ENCODE measurements at places on chromosomes 12 and 14.

DNA sequence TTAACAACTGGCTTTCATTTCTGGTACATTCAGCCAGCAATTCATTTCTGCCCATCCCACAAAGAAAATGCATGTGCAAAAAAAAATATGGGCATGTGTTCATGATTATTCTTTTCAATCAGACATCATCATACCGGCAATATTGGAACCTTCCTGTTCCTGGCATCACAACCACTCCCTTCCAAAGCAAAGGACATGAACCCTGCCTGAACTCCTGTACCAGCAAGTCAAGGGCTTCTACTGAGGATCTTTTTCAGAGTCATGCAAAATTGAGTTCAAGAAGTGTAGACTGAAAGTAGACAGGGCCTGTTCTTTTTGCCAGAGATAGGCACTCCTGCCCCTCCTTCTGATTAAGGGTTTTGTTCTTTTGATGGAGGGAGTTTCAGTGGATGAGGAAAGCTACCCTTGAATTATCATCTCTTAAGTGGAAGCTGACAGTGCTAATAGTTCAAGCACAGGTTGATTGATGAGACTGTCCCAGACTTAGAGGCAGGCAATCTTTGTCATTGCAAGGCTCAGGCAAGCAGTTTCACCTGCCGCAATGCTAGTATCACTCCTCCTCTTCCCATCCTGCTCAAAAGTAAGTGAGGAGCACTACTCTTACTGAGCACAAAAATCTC lies 22.3 kb upstream of the DIO2 start:
- no peak for DNase-seq

DNA sequence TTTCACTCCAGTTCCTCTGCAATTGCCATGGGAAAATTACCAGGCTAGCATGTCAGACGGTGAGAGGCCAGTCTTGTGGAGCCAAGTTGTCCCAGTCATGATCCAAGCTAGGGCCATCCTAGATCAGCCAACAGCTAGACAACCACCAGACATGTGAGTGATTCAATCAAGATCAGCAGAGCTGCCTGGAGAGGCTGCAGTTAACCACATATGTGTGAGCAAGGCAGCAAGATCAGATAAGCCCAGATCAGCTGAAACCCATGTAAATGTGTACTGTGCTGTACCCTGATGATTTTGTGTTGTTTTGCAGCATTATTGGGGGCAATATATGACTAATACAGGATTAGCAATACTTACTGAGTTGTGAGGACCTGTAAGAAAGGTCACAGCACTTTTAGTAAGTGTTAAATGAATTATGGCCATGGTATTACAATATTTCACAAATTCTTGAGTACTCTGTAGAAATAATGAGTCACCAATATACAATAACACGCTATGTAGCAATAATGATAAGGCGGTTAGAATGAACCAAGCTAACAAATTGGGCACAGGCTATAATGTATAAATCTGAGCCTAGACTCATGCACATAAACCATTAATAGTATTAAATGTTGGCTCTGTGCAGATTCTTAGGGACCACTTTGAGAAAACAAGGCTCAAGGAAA lies 91.4 kb downstream of the SUDS3 start:
- DNase-seq, result no peak

- DNase-seq, result no peak
Observed at GRCh38 chr12:54749191-54749818, 101.1 kb upstream of the DCD start.

DNA sequence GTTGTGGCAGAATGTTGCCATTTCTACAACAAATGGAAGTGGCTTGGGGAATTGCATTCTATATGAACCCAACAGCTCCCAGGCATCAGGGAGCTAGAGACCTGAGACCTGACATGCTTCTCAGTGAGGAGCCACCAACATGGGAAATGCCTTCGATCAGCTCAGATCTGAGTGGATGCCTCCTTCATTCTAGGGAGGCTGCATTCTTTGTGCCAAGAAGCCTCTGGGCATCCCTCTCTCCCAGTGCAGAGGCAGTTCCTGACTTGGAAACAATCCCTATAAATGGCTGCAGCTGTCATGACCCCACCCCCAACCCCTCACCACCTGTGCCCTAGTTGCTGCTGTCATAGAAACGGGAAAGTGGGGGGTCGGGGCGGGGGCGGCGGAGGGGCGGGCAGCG lies 196.3 kb downstream of the PPM1H start:
- no peak for DNase-seq

DNA sequence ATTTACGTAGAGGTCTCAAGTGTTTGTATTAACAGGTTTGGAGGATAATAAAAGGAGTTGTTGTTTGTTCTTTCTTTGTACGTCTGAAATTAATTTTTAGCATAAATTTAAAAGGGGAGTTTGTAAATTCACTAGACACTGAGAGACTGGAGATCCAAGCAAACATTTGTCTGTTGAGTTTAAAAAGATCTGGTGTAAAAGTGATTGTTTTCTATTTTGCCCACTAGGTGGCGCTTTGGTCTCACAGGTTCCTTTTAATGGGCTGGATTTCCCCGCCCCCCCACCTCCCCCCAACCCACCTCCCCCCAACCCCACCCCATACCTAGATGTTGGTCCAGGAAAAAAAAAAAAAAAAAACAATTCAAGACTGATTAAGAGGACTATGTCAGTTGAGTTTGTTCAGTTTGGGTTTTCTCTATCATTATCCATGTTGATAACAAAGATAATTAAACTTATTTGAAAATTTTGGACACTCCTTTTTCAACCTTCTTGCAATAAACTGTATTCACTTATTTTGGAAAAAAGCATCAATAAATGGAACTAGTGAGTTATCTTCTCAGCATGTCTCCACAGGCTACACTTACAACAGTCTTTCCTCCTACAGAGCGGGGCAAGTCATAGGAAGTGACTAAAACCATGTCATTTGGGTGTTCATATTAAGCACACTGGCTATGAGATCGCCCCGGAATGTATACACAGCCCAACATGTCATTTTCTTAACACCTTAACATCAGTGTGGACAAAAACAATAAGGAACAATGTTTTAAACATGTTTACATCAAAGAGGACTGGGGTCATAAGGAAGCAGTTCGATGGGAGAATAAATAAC lies 841.1 kb downstream of the NRXN3 start:
- DNase-seq, result no peak

- no peak for DNase-seq
Observed at GRCh38 chr14:64844969-64845536, 34.7 kb downstream of the SPTB start.

- no peak for DNase-seq
Observed at GRCh38 chr12:96143827-96144565, 50.2 kb upstream of the ELK3 start.

DNA sequence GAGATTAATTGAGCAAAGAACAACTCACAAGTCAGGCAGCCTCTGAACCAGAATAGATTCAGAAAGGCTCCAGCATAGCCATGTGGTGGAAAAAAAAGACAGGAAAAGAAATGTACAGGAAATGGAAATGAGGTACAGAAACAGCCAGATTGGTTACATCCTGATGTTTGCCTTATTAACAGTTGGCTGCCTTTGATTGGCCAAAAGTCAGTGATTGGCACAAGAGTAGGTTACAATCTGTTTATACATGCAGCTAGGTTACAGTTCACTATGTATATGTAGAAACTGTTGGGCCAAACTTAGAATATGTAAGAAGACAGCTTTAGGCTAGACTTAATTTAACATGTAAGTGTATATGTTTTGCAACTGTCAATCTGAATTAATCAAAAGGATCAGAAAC lies 118.9 kb downstream of the UNC79 start:
- DNase-seq, result no peak

- no peak for DNase-seq
Observed at GRCh38 chr14:104436047-104436591, 143.4 kb upstream of the C14orf180 start.

- no peak for DNase-seq
Observed at GRCh38 chr12:67352682-67353081, 83.5 kb downstream of the CAND1 start.

- no peak for DNase-seq
Observed at GRCh38 chr12:84412226-84412625, 500.4 kb downstream of the SLC6A15 start.
